ENCODE measurements at places on chromosomes 1 and 21. TPM values are rescaled to one million over a fixed set of nuclear protein-coding genes. Genes with fewer than 3 reads are reported as not detected.

Gene ADAMTS4
- total RNA-seq = 6.5 TPM

Gene RCC1
- 22.6 TPM for total RNA-seq

Gene S100A8
- total RNA-seq = not detected

Gene KRTAP19-3
- total RNA-seq = not detected

Gene EDARADD
- total RNA-seq = not detected

Gene SPRR2A
- not detected for total RNA-seq

Gene ZNF683
- total RNA-seq = not detected

Gene RBM11
- total RNA-seq = not detected

Gene FAM163A
- total RNA-seq = not detected

Gene PDE9A
- 3.2 TPM for total RNA-seq

Gene ANKRD35
- total RNA-seq = 1.1 TPM

Gene USP24
- total RNA-seq = 17.5 TPM

Gene CFAP107
- total RNA-seq = not detected

Gene CAMSAP2
- total RNA-seq = 16.0 TPM

Gene LCE3D
- not detected for total RNA-seq

Gene CYB561D1
- 6.5 TPM for total RNA-seq

Gene SERTAD4
- 0.18 TPM for total RNA-seq

Gene TDRD10
- total RNA-seq = 0.54 TPM

Gene JAM2
- 0.65 TPM for total RNA-seq

Gene TTC24
- total RNA-seq = not detected

Gene KCNJ15
- total RNA-seq = not detected

Gene RXFP4
- not detected for total RNA-seq

Gene FLG
- not detected for total RNA-seq

Gene IL19
- total RNA-seq = not detected

Gene CA6
- not detected for total RNA-seq

Gene DMRTA2
- not detected for total RNA-seq

Gene AMIGO1
- 0.36 TPM for total RNA-seq

Gene ACTN2
- 5.4 TPM for total RNA-seq

Gene RIPK4
- total RNA-seq = 5.1 TPM

Gene SLAMF7
- total RNA-seq = not detected

Gene ADCY10
- under 0.01 TPM for total RNA-seq

Gene ANKRD45
- total RNA-seq = not detected

Gene ALDH4A1
- total RNA-seq = 11.2 TPM

Gene OR2T11
- not detected for total RNA-seq

Data from cardiac atrium fibroblast (primary cell).